ENCODE measurements at places on chromosomes 6 and 20.

DNA sequence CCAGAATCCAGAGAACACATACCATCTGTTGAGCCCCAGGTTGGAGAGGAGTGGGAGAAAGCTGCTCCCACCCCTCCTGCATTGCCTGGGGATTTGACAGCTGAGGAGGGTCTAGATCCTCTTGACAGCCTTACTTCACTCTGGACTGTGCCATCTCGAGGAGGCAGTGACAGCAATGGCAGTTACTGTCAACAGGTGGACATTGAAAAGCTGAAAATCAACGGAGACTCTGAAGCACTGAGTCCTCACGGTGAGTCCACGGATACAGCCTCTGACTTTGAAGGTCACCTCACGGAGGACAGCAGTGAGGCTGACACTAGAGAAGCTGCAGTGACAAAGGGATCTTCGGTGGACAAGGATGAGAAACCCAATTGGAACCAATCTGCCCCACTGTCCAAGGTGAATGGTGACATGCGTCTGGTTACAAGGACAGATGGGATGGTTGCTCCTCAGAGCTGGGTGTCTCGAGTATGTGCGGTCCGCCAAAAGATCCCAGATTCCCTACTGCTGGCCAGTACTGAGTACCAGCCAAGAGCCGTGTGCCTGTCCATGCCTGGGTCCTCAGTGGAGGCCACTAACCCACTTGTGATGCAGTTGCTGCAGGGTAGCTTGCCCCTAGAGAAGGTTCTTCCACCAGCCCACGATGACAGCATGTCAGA, 77.4 kb downstream of the ASXL1 start:
- no peak for DNase-seq

- no peak for DNase-seq
Measured at GRCh38 chr6:53326372-53327016, 22.3 kb downstream of the ELOVL5 start.

GRCh38 chr20:12847872-12848271, 160.9 kb upstream of the SPTLC3 start:
- no peak for DNase-seq

- DNase-seq, result no peak
Measured at GRCh38 chr6:17101422-17102257, at the start of gene STMND1. Gene STMND1, plus strand, starts transcription at chr6:17102050. Its CDS starts 208 bp downstream, at chr6:17102258.

DNA sequence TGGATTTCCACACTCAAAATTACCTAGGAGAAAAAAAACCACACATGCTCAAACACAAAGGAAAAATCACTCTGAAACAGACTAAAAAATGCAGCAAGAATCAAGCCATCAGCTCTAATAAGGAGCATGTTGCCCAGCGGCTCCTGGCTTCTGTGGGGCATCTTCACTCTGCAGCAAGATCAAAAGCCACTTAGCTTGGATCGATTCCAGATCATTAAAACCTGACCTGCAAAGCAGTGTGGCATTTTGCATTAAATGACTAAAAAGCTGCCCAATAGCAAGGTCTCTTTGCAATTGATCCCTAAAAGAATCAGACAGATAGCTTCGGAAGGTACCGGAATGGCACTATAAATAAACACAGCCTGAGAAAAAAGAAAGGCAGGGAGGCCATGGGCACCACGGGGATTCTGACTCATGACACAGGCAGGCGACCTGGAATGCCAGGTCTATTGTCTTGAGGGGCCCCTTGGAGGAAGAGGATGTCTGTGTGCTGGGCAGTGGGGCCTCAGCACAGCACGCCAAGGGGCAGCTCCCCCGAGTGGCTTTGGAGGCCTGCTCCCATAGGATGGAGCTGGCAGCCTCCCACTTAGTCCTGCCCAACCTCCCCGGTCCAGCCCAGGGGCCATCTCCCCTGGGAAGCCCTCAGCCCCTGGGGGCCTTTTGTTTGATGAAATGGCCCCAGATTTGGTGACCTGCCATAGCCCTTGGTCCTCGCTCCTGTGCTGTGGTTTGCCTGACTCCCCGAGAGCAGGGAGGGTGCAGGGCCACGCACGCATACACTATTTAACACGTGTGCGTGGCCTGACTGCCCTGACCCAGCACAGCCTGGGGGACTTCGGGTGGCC, 7.6 kb downstream of the LEMD2 start:
- no peak for DNase-seq

- no peak for DNase-seq
Measured at GRCh38 chr20:40535816-40536215, 153.2 kb downstream of the MAFB start.

DNA sequence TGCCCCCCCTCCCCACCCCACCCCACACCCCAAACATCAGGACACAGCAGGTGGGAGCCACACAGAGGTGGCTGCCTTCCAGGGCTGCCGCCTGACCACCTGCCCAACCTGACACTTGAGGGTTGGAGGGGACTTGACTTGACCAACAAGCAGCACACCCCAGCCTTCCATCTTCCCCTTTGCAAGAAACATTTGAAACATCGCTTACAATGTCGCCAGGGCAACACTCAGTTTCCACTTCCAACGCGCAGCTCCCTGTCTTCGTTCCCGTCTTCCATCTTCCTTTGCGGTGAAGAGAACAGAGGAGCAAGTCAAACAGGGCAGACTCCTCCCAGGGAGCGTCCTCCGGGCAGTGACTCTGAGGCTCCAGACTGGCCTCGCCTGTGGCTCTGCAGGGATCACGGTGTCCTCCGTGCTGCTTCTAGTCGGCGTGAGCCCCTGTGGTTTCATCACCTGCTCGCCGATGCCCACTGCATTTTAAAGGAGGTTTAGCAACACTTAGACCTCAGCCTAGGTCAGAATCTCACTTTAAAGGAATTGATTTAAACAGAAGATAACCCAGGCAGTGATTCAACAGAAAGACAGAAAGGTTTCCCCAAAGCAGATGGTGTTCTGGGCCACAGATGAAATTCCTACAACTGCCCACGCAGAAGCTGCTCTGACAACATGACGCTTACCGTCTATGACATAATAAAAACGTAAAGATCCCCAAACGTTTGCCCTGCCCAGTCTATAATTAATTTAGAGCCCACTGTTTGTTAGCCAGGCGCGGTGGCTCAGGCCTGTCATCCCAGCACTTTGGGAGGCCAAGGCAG, 130.8 kb downstream of the TAF4 start:
- no peak for DNase-seq

GRCh38 chr6:15475872-15476271, 187.0 kb downstream of the DTNBP1 start:
- DNase-seq, result no peak

- DNase-seq, result no peak
Measured at GRCh38 chr6:18489335-18489734, 102.2 kb downstream of the RNF144B start.
